ENCODE measurements at places on chromosomes 4 and X. TPM values are rescaled to one million over a fixed set of nuclear protein-coding genes. Genes with fewer than 3 reads are reported as not detected.

RBPJ gene
- polyA plus RNA-seq, result 11.8 TPM

CENPVL2 gene
- polyA plus RNA-seq, result not detected

ETDA gene
- not detected for polyA plus RNA-seq

TRAM1L1 gene
- 0.49 TPM for polyA plus RNA-seq

GAGE1 gene
- polyA plus RNA-seq, result not detected

H2AZ1 gene
- polyA plus RNA-seq, result 83.5 TPM

PDE5A gene
- 1.8 TPM for polyA plus RNA-seq

PPM1K gene
- 5.5 TPM for polyA plus RNA-seq

AKAP14 gene
- polyA plus RNA-seq, result not detected

NSG1 gene
- 11.3 TPM for polyA plus RNA-seq

VSIG4 gene
- polyA plus RNA-seq, result 4.0 TPM

HDAC6 gene
- polyA plus RNA-seq, result 79.0 TPM

MAGT1 gene
- polyA plus RNA-seq, result 17.7 TPM

HS3ST1 gene
- polyA plus RNA-seq, result 14.5 TPM

SSX3 gene
- polyA plus RNA-seq, result not detected

GIMD1 gene
- not detected for polyA plus RNA-seq

SPARCL1 gene
- 113 TPM for polyA plus RNA-seq

DCAF8L2 gene
- not detected for polyA plus RNA-seq

ARMCX1 gene
- 5.5 TPM for polyA plus RNA-seq

SATL1 gene
- not detected for polyA plus RNA-seq

CTAG1A gene
- polyA plus RNA-seq, result not detected

SPANXA1 gene
- not detected for polyA plus RNA-seq

FGB gene
- polyA plus RNA-seq, result not detected

BEND2 gene
- polyA plus RNA-seq, result not detected

SLC49A3 gene
- polyA plus RNA-seq, result 7.2 TPM

IL13RA2 gene
- 0.07 TPM for polyA plus RNA-seq

FRAS1 gene
- 0.60 TPM for polyA plus RNA-seq
